ENCODE measurements at places on chromosomes 2 and 18. TPM values are rescaled to one million over a fixed set of nuclear protein-coding genes. Genes with fewer than 3 reads are reported as not detected.

Gene TNS1
- 0.20 TPM for polyA plus RNA-seq

DNA sequence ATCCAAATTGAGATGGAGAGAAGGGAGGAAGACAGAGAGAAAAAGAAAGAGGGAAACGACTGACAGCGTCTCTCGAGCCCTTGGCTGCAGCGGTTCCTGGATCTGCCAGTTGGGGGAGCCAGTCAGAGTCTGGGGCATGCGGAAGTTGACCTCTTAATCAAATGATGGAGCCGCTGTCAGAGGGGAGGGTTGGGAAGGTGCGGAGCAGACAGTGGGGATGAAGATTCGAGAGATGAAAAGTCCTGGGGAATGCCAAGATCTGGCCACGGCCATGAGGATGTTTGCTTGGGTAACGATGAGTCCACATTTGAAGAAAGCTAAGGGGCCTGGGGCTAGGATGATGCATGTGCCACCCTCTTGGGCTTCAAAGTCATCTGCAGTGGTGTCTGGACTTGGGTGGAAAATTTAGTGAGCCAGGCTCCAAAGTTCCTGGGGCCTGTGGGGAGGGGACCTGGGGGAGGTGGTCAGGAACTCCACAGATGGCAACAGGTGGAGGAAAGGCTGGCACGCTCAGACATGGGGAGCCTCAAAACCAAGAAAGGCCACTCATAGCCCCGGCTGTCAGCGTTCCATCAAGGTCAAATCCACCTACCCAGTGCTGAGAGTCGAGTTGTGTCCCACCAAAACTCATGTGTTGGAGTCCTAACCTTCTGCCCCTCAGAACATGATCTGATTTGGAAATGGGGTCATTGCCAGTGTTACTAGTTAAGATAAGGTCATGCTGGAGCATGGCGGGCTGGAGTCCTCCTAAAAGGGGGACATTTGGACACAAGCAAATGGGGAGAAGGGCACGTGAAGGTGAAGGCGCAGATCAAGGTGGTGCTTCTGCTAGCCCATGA is 200.1 kb downstream of the NDUFA10 start:
- no peak for DNase-seq

GRCh38 chr18:6266212-6266611 is 148.5 kb downstream of the L3MBTL4 start:
- DNase-seq: no peak

GRCh38 chr18:12445554-12445953 is 37.8 kb downstream of the PRELID3A start:
- DNase-seq: no peak

GRCh38 chr2:6694555-6694954 is 171.2 kb downstream of the CMPK2 start:
- DNase-seq: no peak

Gene TSPYL6
- not detected for polyA plus RNA-seq

DNA sequence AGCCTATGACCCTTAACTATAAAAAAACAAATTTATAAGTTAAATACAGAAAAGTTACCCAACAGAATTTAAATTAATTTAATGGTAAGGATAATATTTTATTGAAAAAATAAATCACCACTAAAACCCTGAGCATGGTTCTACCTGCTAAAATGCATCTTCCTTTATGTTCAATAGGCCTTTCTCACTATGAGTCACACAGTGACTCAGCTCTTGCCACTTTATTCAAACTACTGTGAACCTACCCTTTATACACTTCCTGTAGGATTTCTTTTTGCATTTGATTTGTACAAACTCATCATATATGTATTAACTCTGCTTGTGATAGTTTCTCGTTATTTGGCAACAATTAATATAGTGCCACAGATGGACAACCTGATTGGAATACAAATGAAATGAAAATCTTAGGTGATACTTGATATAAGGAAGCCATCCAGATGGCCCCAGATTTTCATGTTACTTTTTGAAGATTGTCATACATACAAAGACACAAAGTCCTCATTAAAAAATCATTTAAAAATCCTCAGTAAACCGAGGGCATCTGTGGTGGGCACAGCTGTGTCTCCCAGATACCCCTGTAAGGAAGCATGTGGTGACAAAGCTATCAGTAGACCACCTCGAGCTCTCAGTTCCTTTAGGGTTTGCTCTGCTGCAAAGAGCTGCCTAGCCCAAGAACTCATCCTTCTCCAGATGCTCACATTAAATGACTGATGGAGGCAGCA is 55.2 kb upstream of the COBLL1 start:
- DNase-seq: peak; percentile 17

Gene GCKR
- not detected for polyA plus RNA-seq

Gene KCNG2
- polyA plus RNA-seq: not detected

DNA sequence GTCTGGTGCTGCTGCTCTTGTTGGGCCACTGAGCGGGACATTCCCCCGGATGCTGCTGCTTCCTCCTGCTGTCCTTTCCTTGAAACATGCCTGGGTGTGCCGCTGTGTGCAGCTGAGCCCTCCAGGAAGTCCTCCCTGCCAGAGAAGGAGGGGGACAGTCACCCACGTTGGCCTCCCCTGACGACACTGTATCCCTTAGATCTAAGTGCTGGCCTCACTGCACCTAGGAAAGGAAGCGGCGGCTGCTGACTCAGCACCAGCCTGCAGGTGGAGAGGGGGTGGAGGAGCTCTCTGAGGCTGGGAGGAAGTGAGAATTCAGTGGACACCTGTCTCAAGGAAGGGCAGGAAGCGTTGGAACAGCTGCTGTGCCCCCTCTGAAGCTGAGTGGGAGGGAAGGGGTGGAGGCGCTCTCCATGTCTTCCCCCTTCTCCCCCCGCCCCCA is 239.8 kb downstream of the HAUS1 start:
- DNase-seq: peak; percentile 53

DNA sequence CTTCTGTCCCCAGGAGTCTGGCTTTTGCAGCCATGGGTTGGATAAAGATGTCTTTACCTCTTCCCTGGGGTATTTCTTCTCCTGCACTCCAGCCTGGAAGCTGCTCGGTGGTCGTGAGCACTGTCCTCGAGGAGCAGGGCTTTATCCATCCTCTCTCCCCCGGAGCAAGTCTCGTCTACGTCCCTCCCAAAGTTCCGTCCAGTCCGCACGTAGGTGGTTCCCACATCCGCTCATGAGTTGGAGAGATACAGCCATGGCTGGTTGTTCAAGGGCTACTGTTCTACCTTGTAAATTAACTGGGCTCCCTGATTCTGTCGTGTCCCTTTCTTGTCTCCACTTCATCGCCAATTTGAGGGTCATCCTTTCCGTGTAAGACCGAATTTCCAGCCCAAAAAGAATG is 47.1 kb downstream of the TRAPPC12 start:
- no peak for DNase-seq

DNA sequence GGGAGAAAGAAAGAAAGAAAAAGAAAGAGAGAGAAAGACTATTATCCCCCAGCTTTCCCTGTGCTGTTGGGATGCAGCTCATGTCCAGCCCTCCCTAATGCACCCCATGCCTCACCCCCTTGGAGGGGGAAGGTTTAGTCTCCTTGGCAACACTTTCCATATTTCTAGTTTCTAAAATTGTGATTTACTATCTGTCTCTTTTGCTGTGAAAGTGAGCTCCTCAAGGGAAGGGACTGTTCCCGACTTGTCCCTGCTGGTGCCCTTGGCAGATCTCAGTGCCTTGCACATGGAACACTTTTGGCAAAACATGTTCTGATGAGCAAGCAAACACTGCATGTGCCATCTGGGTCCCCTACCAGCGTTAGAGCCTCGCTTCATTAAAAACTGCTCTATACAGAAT is 11.7 kb upstream of the NAPG start:
- DNase-seq: no peak

DNA sequence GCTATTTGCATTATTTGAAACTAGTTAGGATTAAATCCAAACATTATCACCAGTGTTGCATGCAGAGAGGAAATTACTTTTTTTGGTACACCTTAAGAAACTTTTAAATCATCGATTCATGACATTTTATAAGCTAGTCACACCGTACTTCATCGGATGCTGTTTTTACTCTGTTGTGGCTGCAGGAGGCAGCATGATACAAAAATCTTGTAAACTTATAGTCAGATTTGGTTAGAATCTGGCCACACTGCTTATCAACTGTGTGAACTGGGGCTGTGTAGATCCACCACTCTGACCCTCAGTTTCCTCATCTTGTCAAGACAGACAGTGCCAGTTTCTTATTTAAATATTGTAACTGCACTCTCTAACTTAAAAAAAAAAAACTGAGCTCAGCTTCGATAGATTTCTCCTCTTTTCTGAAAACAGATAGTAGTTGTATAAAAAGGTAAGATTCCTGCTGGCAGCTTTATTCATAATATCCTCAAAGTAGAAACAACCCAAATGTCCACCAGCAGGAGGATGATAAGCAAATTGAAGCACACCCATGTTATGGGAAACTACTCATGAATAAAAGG is 77.8 kb downstream of the RAPGEF4 start:
- no peak for DNase-seq

Gene NT5DC4
- not detected for polyA plus RNA-seq

DNA sequence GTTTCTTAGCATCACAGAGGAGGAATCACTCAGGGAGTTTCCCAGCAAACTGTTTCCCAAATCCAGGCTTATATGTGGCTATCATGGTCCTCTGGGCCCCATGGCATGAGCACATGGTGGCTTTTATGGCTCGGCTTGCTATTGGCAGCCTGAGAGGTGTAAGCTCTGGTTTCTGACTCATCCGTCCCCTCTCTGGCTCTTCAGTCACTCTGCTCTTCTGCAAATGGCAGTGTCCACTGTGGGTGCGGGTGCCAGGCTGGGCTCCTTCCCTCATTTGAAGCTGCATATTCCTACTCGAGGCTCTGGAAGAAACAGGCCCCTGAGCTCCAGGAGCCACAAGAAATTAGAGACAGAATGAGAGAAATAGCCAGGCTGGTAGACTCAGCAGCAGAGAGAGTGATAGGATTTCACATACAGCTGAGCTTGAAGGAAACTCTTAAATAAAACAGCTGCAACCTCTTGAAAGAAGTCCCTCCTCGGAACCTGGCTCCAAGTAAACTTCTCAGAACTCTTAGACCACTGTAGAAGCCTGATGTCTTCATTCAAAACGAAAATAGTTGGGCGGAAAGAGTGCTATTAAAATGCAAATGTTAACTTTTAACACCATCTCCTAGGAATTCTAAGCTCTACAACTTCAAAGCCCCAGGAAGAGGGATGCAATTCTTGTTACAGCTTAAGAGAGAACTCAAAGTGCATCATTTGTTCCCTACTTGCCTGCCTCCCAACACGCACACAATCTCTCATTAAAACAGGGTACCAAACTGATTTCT is 212.6 kb upstream of the SP5 start:
- DNase-seq: no peak

- DNase-seq: no peak
Measured at GRCh38 chr2:179275253-179276012, 10.8 kb upstream of the SESTD1 start.

DNA sequence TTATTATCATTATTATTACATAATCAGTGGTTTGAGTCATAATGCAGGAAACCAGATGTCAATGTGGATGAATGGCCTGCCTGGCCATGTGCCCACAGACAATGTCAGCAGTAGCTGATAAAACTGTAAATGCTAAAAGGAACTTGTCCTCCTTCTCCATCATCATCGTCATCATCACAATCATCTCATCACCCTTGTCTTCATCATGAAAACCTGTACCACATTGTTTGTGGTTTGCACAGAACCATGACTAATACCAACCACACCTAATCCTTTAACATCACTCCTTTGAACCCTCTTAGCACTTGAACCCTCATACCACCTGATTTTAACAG is 96.0 kb downstream of the HNMT start:
- DNase-seq: no peak

- DNase-seq: no peak
Measured at GRCh38 chr2:112712903-112713584, 7.8 kb upstream of the NT5DC4 start.

DNA sequence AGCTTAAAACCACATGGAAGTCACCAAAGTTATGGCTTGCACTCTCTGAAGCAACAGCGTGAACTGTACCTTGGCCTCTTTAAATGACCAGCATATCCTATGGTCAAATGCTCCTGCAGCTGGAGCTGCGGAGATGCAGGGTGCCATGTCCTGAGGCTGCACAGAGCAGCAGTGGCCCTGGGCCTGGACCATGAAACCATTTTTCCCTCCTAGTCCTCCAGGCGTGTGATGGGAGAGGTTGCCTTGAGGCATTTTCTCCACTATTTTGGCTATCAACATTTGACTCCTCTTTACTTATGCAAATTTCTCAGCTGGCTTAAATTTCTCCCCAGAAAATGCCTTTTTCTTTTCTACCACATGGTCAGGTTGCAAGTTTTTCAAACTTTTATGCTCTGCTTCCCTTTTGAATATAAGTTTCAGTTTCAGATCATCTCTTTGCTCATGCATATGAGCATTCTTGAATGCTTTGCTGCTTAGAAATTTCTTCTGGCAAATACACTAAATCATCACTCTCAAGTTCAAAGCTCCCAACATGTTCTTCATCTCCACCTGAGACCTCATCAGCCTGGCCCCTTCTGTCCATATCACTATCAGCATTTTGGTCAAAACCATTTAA is 82.9 kb upstream of the TMEFF2 start:
- DNase-seq: peak; percentile 3

GRCh38 chr2:150484006-150484405 is 3.5 kb downstream of the RND3 start:
- DNase-seq: no peak

- DNase-seq: no peak
Measured at GRCh38 chr2:176753752-176754474, 458.7 kb upstream of the HNRNPA3 start.

DNA sequence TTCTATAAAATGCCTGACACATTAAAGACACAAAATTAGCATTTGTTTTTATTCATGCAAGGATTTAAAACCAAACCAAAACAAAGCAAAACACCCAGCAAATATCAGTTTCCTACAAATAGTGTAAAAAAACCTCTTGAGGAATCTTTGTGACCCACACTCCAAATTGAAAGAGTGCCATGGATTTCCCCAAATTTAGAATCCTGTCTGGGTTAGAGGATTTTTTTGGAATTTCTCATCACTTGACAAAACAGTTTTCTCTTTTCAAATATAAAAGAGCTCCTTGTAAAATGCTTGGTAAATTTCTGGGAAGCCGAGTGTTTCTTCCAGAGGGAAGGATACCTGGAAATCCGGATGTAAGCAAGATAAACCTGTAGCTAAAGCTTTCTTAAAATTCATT is 1.7 kb upstream of the FN1 start:
- DNase-seq: no peak

- no peak for DNase-seq
Measured at GRCh38 chr2:64268330-64269048, 124.3 kb upstream of the PELI1 start.

Gene RAPGEF4
- polyA plus RNA-seq: 0.99 TPM

DNA sequence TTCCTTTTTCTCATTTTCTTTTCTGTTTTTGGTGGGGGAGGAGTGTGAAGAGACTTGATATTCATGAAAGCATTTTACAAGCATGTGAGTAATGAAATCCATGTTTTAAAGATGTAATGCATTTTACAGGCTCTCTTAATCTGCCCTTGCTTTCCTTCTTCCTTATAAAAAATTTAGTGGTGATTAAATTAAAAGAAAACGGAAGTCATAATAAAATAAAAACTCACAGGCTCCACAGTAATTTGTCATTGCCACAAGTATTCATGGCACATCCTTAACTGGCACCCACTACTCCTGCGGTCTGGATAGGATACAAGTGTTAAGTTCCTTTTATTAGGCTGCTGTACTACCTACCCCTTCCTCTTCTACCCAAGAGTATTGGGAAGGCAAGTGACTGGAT is 241.2 kb downstream of the SLC4A3 start:
- DNase-seq: no peak

GRCh38 chr2:121469356-121469755 is 61.3 kb upstream of the RNU4ATAC start:
- DNase-seq: no peak

Measured in B cell (primary cell).